Muscle of back (tissue), 13 donors: ENCODE measurements at places on chromosomes 7 and 10. TPM values are rescaled to one million over a fixed set of nuclear protein-coding genes. Genes with fewer than 3 reads are reported as not detected.

GCK gene
- 3.8 TPM for polyA plus RNA-seq

PGAM2 gene
- polyA plus RNA-seq = 230 TPM

NPSR1 gene
- polyA plus RNA-seq = 0.38 TPM

- peak; percentile 4 for DNase-seq
Observed at GRCh38 chr10:16583382-16583781, 61.7 kb upstream of the C1QL3 start.

DNA sequence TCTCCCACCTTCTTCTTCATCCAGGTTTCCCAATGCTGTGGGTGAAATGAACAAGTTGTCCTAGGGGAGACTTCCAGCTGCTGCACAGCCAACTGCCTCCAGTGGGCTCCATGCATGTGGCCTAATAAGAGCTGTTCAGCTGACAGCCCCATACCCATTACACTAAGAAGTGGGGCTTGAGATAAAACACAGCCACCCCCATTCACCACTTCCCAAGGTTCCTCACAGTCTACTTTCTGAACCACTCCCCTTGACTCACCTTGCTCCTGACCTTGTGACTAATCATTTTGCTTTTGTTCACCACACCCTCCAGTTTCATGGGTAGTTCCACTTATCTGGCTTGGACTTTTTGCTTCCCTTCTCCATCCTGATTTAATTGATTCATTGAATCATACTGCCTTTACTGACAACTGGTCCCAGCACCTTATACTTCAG is 119.3 kb downstream of the CABCOCO1 start:
- no peak for DNase-seq

- peak; percentile 95 for DNase-seq
Observed at GRCh38 chr10:110918269-110918642, 724 bp downstream of the BBIP1 start.

GPR85 gene
- 1.7 TPM for polyA plus RNA-seq

SFXN2 gene
- polyA plus RNA-seq = 4.1 TPM

DNA sequence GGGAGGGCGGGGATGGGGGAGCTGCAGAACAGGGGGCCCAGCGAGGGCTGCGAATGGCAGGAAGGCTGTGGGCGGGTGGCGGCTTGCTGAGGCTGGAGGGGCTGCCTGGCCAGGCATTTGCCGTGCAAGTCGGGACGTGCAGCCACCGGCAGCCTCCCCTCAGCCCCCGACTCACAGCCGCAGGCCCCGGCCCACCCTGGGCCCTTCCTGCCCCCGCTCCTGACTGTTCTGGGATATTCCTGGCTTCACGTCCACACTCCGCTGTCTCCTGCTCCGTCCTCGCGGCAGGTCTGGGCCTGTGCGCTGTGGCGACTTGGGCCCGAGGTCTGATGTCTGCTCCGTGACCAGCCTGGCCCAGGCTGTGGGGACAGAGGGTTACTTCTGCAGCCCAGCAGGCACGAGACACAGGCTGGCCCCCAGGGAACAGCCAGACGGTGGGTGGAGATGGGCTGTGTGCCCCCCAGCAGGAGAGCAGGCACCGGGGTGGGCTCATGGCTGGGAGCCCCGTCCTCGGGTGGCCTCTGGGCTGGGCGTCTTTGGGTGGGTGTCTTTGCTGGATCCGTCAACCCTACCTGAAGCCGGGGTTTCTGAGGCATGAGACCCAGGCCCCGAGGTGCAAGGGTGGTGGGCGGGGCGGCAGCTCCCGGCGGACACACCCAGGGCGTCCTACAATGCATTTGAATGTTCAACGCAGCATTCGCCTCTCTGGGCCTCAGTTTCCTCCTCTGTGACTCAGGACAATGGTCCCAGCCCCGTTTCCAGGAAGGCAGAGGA is 86.5 kb downstream of the FOXL3 start:
- DNase-seq = no peak

DNA sequence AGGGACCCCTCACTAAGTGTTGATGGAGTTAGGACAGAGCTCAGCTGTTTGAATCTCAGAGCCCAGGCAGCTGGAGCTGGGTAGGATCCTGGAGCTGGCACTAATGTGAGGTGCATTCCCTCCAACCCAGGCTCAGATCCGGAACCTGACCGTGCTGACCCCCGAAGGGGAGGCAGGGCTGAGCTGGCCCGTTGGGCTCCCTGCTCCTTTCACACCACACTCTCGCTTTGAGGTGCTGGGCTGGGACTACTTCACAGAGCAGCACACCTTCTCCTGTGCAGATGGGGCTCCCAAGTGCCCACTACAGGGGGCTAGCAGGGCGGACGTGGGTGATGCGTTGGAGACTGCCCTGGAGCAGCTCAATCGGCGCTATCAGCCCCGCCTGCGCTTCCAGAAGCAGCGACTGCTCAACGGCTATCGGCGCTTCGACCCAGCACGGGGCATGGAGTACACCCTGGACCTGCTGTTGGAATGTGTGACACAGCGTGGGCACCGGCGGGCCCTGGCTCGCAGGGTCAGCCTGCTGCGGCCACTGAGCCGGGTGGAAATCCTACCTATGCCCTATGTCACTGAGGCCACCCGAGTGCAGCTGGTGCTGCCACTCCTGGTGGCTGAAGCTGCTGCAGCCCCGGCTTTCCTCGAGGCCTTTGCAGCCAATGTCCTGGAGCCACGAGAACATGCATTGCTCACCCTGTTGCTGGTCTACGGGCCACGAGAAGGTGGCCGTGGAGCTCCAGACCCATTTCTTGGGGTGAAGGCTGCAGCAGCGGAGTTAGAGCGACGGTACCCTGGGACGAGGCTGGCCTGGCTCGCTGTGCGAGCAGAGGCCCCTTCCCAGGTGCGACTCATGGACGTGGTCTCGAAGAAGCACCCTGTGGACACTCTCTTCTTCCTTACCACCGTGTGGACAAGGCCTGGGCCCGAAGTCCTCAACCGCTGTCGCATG is 5.2 kb downstream of the CHPF2 start:
- DNase-seq = no peak

DNA sequence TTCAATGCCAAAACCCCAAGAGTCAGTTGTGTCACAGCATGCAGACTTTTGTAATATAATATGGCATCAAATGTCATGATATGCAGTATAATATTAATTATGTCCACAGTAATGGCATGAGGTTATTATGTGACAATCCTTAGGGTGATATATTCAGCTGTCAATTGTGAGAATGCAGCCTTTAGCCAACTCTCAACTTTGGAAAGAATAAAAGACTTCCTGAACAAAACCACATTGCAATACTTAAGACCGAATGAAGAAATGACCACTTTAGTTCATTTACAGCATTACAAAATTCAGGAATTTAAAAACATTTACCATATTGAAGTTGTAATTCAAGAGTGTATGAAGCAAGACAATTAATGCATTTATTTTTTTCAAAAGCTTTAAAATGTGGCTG is 45.4 kb downstream of the CPVL start:
- no peak for DNase-seq

- DNase-seq = no peak
Observed at GRCh38 chr7:79979437-79979836, 155.2 kb upstream of the GNAI1 start.

GRCh38 chr7:84948634-84949033 is 238.2 kb downstream of the SEMA3D start:
- no peak for DNase-seq

SPDYE6 gene
- polyA plus RNA-seq = 3.4 TPM

PDK4 gene
- 11.8 TPM for polyA plus RNA-seq

DNA sequence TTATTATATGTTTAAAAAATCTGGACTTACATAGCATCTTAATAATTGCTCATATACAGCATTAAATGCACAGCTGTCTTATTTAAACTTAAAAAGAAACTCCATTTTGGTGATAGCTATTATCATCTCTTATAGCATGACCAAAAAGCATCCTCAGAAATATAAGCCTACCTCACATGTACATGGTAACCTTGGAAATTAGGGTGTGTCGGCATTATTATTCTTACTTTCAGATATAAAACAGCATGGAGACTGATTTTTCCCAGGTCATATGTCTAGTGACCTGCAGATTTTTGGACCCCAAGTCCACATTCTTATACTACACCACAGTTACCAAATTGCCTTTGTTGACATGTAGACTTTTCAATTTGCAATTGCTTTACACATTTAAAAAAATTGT is 29.1 kb upstream of the ITGB1 start:
- no peak for DNase-seq

DNA sequence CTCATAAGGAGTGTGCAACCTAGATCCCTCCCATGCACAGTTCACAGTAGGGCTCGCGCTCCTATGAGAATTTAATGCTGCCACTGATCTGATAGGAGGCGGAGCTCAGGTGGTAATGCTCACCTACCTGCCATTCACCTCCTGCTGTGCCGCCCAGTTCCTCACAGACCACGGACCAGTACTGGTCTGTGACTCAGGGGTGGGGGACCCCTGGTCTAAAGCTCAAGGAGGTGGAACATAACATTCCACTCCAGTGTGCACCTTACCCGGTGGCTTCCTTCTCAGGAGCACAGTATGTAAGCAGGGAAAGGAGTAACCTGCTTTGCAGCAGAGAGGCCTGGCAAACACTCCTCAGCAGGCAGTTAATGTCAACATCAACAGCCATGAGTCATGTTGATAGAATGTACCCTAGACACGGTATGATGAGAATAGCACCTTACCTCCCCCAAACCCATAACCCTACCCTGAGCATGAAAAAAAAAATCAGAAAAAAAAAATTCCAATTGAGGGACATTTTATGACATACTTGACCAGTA is 273.5 kb downstream of the FGFR2 start:
- DNase-seq = no peak

DNA sequence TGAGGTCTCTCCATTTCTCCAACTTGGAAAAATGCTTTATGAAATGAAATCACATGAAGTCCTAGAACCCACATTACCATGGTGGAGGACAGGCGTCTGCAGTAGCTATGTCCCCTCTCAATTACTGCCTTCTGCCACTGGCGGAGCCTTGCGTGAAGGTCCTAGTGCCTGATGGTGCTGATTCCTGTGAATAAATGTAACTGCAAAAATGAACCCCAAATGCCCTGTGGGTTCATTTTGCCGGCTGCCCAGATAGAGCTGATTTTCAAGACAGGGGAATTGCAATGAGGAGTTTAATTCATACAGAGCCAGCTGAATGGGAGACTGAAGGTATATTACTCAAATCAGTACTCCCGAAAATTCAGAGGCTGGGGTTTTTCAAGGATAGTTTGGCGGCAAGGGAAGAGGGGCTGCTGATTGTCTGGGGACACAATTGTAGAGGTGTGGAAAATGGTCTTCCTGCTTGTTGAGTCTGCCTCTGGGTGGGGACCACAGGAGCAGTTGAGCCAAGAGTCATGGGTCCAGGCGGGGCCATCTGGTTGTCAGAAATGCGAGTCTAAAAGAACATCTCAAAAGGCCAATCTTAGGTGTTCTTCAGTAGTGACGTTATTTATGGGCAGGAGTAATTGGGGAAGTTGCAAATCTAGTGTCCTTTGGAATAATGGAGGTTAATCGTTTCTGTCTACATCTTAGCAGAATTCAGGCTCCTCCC is 13.5 kb downstream of the PRF1 start:
- DNase-seq = peak; percentile 79

DEPP1 gene
- polyA plus RNA-seq = 72.4 TPM

DNA sequence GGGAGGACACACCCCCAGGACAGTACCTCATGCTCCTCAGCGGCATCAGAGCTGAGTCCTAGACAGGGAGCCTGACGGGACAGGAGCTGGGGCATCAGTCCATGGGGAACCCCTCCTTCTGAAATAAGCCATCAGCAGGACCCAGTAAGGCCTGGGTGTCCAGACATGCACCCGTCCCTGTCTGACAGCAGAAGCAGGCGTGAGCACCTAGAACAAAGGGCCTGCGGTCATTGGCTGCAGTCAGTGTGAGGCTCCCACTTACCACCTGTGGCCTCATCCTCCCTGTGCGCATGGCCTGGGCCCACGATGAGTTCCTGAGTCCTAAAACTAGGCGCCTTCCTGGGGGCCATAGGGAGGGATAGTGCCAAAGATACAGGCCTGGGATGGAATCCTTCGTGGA is 484.7 kb downstream of the PTPRN2 start:
- DNase-seq = no peak

GRCh38 chr7:46156086-46156485 is 235.0 kb upstream of the IGFBP3 start:
- peak; percentile 86 for DNase-seq

IMMP2L gene
- 14.9 TPM for polyA plus RNA-seq

GRCh38 chr10:129320340-129320739 is 146.7 kb upstream of the MGMT start:
- no peak for DNase-seq

GRCh38 chr7:30761214-30762156 is 9.6 kb downstream of the INMT start:
- DNase-seq = no peak

OR6V1 gene
- not detected for polyA plus RNA-seq

GRCh38 chr10:30832001-30832748 is 199.5 kb downstream of the ZNF438 start:
- DNase-seq = peak; percentile 56

DNA sequence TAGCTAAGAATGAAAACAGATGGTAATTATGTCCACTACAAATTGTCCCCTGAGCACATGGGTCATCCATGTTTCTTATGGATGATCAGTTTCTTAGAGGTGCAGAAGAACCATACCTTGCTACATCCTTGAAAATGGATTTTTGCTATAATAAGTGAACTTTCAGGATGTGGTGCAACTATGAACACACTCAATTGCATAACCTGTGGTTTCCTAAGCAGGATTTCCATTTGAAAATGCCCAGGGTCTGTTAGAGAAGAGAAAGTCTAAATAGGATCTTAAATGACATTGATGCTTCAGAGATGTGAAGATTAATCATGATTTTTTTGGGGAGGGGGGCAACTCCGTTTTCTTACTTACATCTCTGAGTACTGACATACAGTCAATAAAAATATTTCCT is 39.6 kb upstream of the CACNB2 start:
- no peak for DNase-seq

SPAM1 gene
- polyA plus RNA-seq = not detected

HYAL4 gene
- not detected for polyA plus RNA-seq

GRCh38 chr7:44489955-44490350 is 505 bp downstream of the NUDCD3 start:
- DNase-seq = no peak

- no peak for DNase-seq
Observed at GRCh38 chr7:55024776-55025175, 6.0 kb downstream of the EGFR start.

- DNase-seq = no peak
Observed at GRCh38 chr7:2384354-2385243, 18.8 kb upstream of the CHST12 start.

MYOZ1 gene
- 161 TPM for polyA plus RNA-seq

RBM20 gene
- 9.8 TPM for polyA plus RNA-seq

TRIM24 gene
- 25.4 TPM for polyA plus RNA-seq

DNA sequence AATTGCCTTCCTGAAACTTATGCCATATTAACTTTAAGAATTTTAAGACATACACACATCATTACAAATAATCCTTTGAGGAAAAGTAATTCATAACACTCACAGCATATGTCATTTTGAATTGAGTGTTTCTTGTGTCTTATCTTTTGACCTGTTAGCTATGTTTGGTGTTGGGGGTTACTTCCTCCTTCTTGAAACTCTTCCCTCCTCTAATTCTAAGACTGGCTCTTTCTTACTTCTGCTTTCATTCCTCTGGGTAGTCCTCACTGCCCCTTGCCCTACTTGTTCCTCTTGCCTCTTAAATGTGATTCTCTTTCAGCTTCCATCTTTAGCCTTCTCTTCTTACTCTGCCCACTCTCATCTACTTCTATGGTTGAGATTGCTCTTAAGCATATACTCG is 28.3 kb upstream of the PIP4K2A start:
- DNase-seq = no peak

GRCh38 chr7:371119-371778 is 81.3 kb downstream of the FOXL3 start:
- no peak for DNase-seq
